ENCODE measurements at places on chromosomes 12 and 14. TPM values are rescaled to one million over a fixed set of nuclear protein-coding genes. Genes with fewer than 3 reads are reported as not detected.

The TMPRSS12 gene
- polyA plus RNA-seq: not detected

The RALGAPA1 gene
- 104 TPM for polyA plus RNA-seq

The SYNJ2BP gene
- polyA plus RNA-seq: 26.6 TPM

The ATN1 gene
- polyA plus RNA-seq: 2.4 TPM

The LMNTD1 gene
- not detected for polyA plus RNA-seq

The TSHR gene
- polyA plus RNA-seq: 2.9 TPM

The CRIP1 gene
- 2.9 TPM for polyA plus RNA-seq

The TAS2R13 gene
- 0.20 TPM for polyA plus RNA-seq

The NGB gene
- polyA plus RNA-seq: 0.59 TPM

The FAM186B gene
- polyA plus RNA-seq: 0.24 TPM

The KLRC2 gene
- 5.5 TPM for polyA plus RNA-seq

The BCAT1 gene
- polyA plus RNA-seq: 18.0 TPM

The OR2AP1 gene
- not detected for polyA plus RNA-seq

The SRRM4 gene
- 4.1 TPM for polyA plus RNA-seq

The RERG gene
- 4.2 TPM for polyA plus RNA-seq

The P2RX2 gene
- not detected for polyA plus RNA-seq

The DBX2 gene
- polyA plus RNA-seq: 0.19 TPM

The ZC2HC1C gene
- polyA plus RNA-seq: 2.0 TPM

All from Purkinje cell (primary cell).